ENCODE measurements at places on chromosomes 16 and 17.
A peak's percentile ranks its signal among the peaks of the same experiment; 100 is the strongest.

DNA sequence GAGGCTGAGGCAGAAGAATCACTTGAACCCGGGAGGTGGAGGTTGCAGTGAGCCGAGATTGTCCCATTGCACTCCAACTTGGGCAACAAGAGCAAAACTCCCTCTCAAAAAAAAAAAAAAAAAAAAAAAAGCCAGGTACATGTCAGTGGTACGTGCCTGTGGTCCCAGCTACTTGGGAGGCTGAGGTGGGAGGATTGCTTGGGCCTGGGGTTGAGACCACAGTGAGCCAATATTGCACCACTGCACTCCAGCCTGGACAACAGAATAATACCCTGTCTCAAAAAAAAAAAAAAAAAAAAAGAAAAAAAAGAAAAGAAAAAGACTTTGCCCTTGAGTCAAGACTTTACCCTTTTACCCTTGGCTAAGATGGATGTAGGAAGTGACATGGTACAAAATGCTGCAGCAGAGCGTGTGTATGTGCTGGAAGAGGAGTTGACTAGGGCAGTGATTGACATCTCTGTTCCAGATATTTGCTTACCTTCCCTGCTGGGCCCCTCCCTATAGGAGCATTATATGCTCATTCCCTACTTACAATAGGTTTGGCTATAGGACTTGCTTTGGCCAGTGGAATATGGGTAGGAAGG is 10.6 kb downstream of the STX4 start:
- no peak for DNase-seq

DNA sequence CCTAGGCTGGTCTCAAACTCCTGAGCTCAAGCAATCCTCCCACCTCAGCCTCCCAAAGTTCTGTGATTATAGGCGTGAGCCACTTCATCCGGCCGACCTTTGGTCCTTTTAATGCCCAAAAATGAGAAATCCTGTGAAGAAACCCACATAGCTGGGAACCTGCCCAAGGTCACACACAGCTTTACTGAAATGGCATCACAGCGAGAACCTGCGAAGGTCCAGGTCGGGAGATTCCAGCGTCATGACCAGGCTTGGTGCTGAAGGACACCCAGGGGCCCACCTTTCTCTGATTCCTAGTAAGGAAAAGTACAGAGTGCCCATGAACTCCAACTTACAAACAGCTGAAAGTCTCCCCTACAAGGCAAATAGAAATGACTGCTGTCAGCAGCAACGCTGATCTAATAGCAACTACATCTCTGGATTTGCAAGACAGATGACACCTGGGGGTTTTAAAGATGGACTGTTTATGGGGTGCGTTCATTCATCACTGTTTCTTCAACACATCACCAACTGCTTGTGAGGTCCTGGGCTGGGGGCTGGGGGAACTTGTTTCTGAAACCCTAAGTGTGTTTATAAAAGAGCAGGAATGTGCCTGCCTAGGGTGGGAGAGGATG is 24.5 kb upstream of the DNAH17 start:
- DNase-seq = no peak

- no peak for DNase-seq
These were observed 19.0 kb downstream of the CENPX start for GRCh38 chr17:82003411-82004381.

GRCh38 chr17:10748531-10749181 is 18.8 kb upstream of the TMEM220 start:
- no peak for DNase-seq

DNA sequence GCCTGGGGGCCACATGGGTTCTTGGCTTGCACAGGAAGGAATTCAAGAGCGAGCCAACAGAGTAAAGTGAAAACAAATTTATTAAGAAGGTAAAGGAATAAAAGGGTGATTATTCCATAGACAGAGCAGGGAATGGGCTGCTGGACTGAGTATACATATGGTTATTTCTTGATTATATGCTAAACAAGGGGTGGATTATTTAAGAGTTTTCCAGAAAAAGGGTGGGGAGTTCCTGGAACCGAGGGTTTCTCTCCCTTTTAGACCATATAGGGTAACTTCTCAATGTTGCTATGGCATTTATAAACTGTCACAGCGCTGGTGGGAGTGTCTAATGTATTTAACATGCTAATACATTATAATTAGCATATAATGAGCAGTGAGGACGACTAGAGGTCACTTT is 2.0 kb downstream of the MMP2 start:
- no peak for DNase-seq

DNA sequence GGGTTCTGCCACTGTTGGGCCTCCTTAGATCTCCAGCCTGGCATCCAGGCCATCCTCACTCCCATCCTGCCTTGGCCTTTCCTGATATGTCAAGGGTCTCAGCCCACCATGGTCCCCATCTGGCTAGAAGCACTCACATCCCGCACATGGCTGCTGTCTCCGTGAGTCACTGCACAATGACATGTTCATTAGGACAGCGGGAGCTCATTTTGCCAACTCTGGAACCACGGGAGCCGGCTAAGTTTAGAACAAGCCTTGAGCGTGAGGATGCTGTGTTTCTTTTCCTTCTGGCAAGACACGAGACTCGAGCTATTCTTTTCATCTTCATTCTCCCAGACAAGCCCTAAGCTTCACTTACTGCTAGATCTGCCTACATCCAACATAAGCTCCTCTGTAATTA is 65.7 kb upstream of the KSR1 start:
- DNase-seq = no peak

GRCh38 chr16:54284319-54284930 is 2.2 kb downstream of the IRX3 start:
- DNase-seq = peak; percentile 52

DNA sequence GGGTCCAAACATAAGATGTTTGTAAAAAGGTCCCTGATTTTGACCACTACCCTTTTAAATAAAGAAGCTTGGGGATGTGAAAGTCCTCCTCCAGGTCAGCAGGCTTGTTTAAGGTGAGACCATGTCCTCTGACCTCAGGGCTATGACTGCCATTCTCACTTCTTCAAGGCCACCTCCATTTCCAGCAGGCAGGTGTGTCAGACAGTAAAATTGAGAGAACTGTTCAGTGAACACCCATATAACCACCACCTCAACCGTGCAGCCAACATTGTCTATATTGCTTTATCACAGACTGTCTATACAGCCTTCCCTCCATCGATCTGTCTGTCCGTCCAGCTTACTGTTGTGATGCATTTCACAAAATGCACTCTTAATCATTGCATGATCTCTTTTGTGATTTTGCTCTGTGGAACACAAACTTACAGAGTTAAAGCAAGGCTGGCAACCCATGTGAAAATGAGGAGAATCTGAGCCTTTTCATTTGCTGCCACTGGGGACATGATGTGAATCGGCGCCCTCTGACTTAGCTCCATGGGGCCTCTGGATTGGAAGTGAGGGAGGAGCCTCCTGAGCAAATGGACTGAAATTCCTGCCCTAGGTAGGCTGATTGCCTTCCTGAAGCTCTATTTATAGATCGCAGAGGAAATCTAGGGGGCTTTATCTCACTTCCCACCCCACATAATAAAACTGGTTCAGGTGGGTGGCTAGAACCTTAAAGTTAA is 53.8 kb downstream of the ZNRF1 start:
- DNase-seq = peak; percentile 51

GRCh38 chr16:67151431-67152097 is 766 bp upstream of the B3GNT9 start:
- DNase-seq = no peak

GRCh38 chr17:74041869-74042640 is 161.4 kb upstream of the RPL38 start:
- no peak for DNase-seq

GRCh38 chr17:41975099-41976083 is 8.8 kb downstream of the CNP start:
- DNase-seq = no peak

DNA sequence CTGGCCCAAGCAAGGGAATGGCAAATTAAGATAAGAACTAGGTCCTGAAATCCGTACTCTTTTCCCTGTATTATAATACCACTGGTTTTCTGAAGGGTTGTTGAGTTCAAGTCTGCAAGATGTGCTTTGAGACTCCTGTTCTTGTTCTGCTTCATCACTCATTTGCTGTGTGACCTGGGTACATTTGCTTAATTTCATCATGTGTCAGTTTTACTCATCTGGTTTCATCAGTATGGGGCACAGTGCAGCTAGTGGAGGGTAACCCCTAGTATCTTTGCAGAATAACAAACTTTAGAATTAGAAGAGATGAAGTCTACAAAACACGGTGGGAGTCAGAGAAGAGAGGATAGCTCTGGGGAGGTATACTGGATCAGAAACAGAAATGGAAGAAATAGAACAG is 21.9 kb upstream of the EFCAB13 start:
- no peak for DNase-seq

DNA sequence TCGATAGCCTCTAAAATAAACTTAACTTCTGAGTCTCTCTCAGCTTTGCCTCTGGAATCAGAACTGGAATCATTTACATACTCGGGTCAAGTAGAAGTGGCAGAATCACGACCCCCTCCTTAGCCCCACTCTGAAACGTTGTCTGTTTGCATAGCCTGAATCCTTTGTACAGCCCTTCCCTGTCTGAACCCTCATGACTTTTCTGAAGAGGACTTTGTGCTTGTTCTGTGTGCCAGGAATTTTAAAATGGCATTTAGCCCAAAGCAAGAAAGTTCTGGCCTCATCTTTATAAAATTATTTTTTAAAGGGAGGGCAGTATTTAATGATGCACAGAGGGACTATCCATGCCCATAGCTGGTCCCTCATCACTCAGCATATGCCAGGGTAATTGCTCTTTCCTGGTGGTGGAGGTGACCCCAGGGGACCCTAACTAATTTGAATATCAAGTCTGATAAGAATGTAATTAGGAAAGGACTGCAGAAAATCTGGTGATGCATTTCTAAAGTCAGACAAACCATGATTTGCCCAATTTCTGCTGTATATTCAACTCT is 342.7 kb upstream of the TNRC6C start:
- DNase-seq = no peak

GRCh38 chr17:45906237-45906636 is 11.9 kb downstream of the MAPT start:
- no peak for DNase-seq

DNA sequence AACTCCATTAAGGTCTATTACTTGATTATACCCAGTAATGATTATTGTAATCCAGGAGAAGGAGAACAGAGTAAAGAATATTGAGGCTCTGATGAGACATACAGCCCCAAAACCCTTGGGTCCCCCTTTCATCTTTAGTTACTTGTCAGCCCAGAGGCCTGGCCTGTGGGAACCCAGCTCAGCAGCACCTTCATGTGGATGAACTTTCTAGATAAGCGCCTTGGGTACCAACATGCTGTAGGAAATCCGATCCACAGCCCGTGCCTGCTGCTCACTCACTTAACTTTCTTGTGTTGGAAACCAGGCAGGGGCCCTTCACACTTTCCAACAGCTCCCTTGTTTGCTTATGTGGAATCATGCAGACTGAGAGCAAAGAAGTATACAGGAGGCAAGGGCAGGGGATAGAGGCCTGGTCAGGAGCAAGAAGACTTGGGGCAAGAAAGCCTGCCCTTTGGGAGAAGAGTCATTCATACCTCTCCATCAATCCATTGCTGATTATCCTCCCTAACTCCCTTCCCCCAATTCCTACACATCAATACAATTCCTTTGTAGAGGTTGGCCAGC is 64.0 kb upstream of the SOX9 start:
- peak; percentile 41 for DNase-seq

DNA sequence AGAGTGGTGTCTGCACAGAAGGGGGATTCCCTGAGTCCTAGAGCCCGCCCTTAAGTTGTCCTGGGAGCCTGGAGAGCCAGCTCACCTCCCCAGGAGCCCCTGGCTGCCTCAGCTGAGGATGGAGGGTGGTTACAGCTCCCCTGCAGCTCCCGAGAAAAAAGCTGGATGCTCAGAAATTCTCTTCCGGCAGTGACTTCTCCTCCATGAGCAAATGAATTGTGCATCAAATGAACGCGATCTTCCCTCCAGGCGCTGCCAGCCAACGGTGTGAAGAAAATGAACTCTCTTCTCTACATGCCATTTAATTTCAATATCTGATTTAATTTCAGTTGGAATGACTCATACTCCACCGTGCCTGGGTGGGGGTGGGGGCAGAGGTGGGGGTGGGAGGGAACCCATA is 14.3 kb upstream of the C16orf74 start:
- DNase-seq = no peak

DNA sequence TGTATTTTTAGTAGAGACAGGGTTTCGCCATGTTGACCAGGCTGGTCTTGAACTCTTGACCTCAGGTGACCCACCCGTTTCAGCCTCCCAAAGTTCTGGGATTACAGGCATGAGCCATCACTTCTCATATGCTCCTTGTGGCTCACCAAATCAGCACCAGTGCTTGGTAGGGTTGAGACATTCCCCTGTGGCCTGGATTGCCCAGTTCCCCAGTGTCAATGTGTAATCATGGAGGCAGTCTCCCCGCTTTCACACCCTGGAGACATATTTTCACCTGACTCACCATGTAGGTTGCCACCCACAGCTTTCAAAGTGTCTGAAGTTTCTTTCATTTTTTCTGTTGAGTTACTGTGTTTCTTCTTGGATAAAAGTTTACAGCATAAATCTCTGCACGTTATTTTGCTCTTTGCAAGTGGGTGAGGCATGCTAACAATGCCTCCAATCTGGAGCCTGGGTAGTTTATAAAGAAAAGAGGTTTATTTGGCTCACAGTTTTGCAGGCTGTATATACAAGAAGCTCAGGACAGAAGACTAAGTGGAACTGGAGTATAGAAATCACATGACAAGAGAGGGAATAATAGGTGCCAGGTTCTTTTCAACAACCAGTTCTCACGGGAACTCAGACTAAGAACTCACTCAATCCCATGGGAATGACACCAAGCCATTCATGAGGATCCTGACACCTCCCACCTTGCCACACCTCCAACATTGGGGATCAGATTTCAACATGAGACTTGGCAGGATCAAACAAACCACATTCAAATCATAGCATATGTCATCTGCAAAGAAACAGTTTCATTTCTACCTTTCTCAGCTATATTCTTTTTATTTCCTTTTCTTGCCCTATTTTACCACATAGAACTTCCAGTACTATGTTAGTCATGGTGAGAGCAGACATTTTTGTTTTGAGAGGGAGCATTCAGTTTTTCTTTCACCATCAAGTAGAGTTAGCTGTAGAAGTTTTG is 113.2 kb downstream of the PHKB start:
- no peak for DNase-seq

DNA sequence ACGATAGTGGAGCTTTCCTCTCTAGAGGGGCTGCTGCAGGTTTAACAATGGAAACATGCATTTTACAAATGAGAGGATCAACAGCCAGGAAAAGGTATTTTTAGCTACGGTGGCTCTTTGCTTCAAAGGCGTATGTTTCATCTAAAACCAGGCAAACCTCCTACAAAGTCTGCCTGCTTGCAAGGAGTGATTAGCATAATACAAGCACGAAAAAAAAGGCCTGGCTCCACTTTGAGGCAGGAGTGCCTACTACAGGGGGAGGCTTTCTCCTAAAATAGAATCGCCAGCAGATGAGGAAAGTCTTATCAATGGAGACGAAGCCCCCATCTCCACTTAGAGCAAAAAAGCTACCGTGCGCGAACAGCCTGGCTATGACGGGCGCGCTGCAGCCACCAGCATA is 27.1 kb upstream of the MTSS2 start:
- DNase-seq = no peak
